Stimulated activated CD8-positive, alpha-beta memory T cell treated with anti-CD3 and anti-CD28 coated beads, Interleukin-7, amount 100 ng/mL, for 1 hour (primary cell): ENCODE measurements at places on chromosomes 1 and 21.

- DNase-seq: no peak
Measured at GRCh38 chr1:247358920-247359319, 27.3 kb upstream of the ZNF496 start.

GRCh38 chr1:228994676-228995594 lies 259.7 kb downstream of the RHOU start:
- no peak for DNase-seq

DNA sequence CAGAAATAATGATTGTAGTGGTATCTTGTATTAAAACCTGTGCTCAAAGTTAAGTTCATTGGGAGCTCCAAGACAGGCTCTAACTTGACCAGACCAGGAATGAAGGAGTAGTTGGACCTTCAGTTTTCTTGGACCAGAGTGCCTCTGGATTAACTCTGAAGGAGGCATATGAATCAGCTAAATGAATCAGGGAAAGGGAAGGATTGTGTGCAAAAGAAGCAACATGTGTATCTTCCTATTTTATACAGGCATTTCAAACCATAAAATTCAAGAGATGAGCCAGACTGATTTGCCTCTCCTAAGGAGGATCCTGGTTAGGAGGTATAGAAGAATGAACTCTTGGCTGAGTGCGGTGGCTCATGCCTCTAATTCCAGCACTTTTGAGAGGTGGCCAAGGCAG lies 71.4 kb downstream of the CC2D1B start:
- DNase-seq: no peak

DNA sequence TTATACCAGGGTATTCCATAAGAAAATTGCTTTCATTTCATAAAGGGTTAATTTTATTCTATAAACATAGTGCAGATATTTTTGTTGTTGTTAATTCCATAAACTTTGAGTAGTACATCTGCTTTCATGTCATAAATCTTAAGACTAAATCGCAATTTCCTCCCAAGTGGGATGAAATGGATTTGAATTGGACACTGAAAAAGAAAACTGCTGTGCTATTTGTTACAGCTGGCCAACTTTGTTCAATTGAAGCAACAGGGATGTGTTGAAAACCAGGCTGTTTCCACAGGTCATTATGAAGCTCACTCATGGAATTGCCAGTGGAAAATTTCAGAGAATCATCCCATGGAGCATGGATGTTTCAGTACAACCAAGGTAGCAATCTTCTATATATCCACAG lies 252.5 kb upstream of the RGS18 start:
- no peak for DNase-seq

DNA sequence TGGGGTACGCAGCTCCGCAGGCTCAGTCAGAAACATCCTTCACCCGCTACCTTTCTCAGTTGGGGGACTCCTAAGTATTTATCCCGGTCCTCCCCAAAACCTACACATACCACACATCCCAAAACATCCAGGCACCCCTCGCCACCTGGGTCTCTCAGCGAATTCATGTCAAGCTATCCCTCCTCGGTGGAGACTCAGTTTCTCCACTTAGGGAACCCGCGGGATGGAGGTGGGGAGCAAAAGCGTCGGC lies 1.3 kb upstream of the ZBTB7B start:
- DNase-seq: no peak

DNA sequence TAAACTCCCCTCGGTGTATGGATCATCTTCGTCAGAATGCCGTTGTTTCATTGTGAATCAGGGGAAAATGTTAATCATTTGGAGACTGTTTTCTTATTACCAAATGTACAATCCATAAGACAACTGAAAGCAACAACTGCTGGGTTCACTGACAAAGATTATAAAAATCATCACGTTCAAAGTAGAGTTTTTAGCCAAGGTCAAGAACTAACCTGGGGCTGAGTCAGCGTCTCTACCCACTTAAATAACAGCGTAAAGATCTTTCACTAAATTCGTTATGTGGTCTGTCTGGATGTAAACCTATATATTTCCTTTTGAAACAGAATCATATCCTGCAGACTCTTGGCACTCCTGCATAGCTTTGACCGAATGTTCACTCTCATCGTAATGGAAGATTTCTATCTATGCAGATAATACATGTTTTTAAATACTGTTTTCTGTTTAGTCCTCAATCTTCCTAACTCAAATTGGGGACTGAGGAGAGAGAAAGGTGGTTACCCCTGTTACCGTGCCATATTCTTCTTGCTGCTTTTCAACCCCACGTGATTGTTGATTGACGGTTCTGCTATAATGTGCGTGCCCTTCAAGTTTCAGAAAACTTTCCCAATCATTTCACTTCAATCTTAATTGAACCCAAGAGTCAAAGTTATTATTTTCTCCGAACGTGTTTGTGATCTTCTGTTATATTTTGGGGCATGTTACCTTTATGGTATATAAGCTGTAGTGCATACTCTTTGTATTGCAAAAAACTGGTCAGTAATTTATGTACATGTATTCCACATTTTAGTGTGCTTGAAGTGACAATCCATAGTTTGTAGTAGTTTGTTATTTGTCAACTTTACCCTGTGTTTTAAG lies 15.6 kb upstream of the NCMAP start:
- DNase-seq: no peak

GRCh38 chr1:201119206-201120197 lies 7.3 kb upstream of the CACNA1S start:
- peak; percentile 19 for DNase-seq

GRCh38 chr1:9561429-9561828 lies 22.2 kb downstream of the SLC25A33 start:
- DNase-seq: no peak

DNA sequence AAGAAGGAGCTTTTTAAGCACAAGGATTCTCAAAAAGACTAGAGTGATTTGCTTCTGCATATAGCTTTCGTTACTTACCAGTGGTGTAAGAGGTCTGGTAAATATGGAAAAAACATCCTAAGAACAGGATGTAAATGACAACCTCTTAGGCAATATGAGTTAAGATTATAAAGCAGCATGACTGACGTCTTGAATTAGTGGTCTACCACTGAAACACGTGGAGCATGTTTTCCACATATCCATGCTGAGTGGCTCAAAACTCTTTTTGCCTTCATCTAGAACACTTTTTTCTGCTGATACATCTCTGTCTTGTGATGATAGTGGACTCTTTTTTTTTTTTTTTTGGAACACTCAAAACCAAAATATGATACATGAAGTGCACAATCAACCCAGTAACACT lies 44.6 kb downstream of the RCAN1 start:
- no peak for DNase-seq

DNA sequence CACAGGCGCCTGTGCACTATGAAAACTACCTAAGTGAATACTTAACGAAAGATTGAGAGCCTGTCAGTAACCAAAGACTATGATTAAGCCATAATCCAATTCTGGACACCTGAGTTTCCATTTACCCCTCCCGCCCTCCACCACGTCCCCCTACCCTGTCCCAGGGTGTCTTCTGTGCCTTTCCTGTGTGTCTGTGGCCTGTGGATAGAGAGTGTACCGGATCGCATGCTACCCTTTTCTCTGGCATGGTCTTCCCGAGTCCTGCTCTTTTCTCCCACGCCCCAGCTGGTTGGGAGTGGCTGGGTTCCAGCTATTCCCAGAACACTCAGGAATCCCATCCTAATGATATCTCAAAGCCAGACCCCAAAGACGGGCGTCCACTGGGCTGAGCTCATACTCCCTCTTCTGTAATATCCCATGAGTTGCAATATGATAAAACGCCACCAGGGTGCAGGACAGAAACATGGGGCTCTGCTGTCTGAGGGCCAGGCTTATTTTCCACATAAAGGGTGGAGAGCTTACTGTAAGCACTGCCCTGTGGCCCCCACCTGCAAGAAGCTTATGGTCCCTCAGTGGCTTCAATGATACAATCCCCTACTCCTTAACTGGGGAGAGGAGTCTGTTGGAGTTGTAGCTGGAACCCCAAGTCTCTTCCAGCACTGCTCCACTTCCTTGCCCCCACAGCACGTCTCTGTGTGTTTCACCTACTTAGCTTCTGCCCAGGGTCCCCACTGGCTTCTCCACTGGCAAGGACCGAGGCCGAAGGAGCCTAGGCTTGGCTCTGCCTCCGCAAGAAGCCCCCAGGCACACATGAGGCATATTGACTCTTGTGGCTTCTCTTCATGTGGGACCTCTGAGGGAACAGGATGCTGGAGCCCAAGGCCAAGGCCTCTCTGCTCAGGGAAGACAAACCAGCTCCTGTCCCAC lies 17.6 kb upstream of the ALX3 start:
- DNase-seq: no peak

GRCh38 chr1:179937668-179938254 lies 16.8 kb upstream of the CEP350 start:
- DNase-seq: no peak

DNA sequence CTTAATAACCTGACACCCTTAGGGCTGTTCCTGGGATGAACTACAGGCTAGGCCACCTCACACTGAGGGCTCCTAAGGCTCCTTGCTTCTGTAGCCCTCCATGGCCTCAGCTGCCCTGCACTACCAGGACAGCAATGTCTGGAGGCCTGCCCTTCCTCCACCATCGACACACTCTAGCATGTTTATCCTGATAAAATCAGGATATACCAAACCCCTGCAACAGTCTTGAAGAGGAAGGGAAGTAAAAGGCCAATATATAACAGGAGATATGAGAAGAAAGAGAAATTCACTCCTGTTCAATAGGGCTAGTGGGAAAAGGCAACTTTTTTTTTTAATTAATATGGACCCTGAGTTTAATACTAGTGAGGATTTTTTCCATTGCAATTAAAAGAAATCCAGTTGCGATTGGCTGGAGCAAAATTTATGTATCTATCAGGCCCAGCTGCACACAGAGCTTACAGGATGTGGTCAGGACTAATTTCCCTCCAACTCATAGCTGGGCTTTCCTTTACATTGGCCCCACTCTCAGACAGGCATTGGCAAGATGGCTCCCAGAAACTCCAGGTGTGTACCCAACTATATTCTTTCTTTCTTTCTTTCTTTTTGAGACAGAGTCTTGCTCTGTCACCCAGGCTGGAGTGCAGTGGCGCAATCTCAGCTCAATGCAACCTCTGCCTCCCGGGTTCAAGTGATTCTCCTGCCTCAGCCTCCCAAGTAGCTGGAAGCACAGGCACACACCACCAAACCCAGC lies 13.5 kb upstream of the ATP2B4 start:
- no peak for DNase-seq

DNA sequence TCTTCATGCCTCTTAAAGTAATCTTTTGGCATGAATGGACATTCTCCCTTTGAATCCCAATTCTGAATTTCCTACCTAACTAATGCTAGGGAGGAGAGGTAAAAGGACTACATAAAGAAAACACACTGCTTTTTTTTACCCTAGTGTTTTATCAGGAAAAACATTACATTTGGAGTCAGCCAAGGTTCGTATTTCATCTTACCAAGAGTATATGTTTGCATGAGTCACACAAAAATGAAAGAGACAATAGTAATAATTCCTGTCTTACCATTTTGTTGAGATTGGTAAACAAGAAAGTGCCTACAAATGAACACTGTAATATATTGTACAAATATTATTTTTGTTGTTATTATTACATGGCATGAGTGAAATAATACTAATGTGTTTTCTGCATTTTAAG lies 112.9 kb upstream of the WARS2 start:
- no peak for DNase-seq

DNA sequence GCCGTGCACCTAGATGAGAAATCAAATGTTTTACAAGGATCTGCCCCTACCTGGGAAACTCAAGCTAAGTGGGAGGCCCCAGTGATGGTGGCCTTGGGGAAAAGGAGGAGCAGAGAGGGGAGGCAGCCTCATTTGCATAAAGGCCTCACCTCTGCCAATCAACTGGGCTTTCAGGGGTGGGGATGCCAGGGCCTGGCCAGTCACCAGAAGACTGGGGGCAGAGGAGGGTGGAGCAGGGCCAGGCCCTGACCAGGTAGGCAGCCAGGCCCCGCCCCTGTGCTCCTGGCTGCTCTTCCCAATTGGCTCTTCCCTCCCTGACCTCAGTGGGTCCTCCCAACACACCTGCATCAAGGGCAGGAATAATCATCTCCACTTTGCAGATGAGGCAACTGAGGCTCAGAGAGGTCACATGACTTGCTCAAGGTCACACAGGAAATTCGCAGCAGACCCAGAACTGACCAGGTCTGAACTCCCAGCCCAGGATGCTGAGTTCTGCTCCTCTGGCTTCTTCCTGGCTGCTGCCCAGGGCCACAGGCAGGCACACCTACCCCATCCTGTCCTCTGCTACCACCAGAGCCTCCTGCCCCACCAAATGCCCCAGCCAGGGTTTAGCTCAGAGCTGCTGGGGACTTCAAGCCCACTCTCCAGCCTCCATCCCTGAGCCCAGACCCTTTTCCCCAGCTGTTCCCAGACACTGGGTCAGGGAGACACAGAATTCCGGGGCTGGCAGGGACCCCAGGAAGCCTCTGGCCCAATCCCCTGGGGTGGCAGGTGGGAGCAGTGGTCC lies 677.9 kb downstream of the MATN1 start:
- DNase-seq: no peak

GRCh38 chr1:151197863-151198253 lies 494 bp upstream of the PIP5K1A start:
- DNase-seq: no peak

GRCh38 chr1:22747021-22747734 lies 36.5 kb downstream of the EPHB2 start:
- DNase-seq: no peak

GRCh38 chr1:48061162-48062136 lies 64.3 kb upstream of the TRABD2B start:
- DNase-seq: no peak

GRCh38 chr1:170669586-170670530 lies 5.9 kb downstream of the PRRX1 start:
- no peak for DNase-seq

DNA sequence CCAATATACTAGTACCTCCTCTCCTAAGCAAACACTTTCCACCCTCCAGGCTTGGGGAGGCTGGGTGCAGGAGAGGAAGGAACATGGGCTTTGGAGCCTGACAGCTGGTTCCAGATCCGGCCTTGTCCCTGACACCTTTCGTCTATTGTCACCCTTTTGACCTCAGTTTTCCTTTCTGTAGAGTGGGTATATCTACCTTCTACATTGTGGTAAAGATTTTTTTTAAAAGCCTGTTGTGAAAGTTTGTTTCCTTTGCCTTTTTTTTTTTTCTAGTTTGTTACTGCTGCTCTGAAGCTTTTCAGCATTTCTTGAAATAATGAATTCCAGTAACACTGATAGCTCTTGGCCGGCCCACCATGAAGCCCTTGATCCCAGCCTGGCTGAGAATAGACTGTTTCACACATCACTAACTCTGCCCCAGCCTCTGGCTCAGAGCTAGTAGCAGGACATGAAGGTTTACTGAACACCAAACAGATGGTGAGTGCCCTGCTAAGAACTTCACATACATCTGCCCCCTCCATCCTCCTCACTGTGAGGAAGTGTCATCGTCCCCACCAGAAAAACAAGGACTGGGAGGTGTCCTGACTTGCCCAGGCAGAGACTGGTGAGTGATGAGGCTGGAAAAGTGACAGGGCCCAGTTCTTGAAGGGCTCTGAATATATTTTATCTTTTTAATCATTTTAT lies 33.0 kb upstream of the ID3 start:
- DNase-seq: no peak
